Renal cortex interstitium (tissue), 15 donors: ENCODE measurements at places on chromosomes 7 and 10.

GRCh38 chr7:99098286-99098823 lies 45.6 kb downstream of the SMURF1 start:
- DNase-seq = no peak

DNA sequence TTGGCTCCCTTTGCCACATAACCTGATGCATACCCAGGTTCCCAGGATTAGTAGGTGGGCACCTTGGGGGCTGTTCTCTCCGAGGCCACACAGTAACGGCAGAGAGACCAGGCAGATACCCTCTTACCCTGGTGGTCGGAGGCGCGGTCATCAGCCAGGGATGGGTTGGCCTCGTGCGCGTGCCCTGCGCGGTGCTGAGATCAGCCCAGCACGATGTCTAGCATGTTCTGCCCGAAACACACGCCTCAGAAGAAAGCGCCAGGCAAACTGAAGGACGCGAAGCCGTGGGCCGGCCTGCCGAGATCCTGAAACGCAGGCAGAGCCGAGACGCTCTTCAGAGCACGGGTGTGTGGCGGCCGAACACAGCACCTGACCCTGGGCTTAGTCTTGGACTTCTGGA lies 34.7 kb upstream of the CFAP46 start:
- no peak for DNase-seq

DNA sequence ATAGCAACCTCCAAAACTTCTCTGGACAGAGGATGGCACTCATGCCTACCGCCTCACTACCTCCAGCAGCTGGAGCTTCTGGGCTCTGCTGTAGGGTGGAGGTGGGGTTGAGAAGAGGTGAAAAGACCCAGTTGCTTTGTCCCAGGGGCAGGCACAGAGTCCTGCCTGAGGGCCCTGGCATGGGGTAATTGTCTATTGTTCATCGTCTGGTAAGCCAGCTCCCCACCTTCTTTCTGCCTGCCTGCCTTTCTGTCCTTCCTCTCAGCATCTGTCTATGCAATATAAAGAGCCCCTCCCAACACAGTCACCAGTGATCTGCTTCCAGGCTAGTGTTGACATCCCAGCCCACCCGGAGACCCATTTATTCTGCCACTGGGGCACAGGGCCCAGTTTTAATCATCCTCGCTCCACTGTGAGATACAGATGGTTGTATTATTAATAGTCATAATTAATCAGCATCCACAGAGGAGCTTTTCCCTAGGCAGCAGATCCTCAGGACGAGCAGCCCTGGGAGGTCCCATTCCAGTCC lies 39.0 kb downstream of the ZMIZ1 start:
- no peak for DNase-seq

DNA sequence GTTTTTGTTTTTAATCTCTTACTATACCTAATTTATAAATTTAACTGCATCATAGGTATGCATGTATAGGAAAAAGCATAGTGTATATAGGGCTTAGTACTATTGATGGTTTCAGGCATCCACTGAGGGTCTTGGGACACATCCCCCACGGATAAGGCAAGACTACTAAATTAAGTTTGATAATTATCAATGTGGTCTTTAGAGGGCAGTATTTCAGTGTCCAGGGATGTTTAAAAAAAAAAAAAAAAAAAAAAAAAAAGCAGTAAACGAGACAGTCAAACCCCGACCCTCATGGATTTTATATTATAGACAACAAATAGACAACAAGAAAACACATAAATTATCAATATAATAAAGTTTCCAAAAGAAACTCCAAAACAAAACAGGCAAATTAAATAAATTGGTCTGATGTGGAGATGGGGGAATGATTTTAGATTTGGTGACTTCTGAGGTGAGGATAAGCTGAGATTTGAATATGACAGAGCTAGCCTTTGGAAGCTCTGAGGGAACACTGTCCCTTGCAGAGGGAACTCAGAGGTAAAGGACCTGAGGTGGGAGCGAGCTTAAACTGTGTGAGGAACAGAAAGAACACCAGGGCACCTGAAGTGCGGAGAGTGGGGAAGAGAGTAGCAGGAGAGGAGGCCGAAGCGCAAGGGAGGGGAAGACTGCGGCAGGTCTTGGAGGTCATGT lies 14.8 kb downstream of the ACSM6 start:
- DNase-seq = no peak

GRCh38 chr10:86583983-86584382 lies 62.4 kb upstream of the WAPL start:
- DNase-seq = no peak

DNA sequence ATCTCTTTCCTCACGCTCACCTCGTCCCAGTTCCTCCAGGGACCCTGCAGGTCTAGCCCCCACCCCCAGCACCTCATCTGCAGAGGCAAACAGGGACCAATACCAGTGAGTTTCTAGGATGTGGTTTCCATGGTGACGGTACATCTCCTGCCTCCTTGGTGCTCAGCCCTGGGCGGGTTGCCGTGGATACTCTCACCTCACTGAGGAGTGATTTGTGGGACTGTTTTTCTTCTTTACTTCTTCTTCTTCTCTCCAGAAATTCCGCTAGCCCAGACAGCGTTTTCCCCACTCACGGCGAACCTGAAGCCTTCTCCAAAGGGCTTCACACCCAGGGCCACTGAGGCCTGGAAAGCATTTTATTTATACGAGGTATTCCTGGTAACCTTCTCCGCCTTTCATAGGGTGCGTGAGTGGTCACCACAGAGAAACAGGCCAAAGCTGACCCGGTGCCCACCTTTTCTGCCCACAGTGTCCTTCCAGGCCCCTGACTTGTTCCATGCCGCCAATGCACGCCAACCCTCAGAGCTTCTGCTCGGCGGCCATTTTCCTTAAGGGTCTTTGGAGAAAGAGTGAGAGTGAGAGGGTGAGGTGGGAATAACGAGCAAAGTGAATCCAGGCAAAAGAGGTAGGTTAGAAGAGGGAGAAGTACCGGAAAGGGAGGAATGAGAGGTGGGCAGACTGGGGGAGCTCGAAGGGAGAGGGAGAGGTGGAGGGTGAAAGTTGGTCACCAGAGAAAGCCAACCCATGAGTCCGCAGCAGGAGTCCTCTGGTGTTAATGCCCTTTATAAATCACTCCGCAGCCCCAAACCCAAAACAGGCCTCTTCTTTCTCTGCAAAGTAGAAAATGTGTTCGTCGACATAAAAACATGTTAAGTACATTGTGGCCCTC lies 15.5 kb downstream of the FAM241B start:
- no peak for DNase-seq

DNA sequence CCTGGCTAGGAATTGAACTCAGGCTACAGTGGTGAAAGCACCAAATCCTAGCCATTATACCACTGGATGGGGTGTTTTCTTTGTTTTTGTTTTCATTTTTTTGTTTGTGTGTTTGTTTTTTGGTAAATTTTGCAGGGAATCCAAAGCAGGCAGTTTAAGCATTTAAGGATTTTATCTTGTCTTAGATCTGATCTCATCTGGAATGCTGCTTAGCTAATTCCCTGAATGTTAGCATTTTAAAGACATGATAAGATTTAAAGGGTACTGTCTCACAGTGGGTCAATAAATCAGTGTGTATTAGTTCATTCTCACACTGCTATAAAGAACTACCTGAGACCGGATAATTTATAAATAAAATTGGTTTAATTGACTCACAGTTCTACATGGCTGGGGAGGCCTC lies 5.6 kb upstream of the MKLN1 start:
- no peak for DNase-seq

DNA sequence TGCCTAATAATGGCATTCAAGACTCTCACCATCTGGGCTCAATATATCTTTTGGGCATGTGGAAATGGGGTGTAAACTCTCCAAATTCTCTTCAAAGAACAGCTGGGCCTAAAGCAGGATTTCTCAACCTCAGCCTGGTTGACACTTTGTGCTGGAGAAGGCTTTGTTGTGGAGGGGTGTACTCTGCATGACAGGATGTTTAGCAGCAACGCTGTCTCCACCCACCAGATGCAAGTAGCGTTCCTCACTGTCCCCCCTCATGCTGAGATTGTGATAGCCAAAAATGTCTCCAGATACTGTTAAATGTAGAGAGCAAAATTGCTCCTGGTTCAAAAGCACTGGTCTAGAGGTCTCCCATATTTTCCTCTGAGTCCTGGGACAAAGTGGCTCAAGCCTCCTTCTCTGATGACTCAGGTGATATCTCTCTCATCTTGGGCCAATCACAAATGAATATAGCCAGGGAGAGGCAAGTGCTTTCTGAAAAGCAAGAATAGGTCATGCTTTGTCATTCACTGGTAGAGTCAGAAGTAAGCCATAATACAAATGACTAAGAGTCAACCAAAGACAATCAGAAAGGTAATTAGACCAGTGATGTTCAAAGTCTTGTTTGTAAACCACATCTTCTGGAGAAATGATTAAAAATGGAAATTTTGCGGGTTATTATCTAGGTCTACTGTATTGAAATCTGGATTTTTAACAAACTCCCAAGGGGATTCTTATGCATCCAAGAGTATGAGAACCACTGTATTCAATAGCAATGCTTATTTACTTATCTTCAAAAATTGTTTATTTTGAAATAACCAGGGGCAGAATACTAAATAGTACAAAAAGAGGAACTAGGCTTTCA lies 330.8 kb downstream of the PTEN start:
- no peak for DNase-seq

DNA sequence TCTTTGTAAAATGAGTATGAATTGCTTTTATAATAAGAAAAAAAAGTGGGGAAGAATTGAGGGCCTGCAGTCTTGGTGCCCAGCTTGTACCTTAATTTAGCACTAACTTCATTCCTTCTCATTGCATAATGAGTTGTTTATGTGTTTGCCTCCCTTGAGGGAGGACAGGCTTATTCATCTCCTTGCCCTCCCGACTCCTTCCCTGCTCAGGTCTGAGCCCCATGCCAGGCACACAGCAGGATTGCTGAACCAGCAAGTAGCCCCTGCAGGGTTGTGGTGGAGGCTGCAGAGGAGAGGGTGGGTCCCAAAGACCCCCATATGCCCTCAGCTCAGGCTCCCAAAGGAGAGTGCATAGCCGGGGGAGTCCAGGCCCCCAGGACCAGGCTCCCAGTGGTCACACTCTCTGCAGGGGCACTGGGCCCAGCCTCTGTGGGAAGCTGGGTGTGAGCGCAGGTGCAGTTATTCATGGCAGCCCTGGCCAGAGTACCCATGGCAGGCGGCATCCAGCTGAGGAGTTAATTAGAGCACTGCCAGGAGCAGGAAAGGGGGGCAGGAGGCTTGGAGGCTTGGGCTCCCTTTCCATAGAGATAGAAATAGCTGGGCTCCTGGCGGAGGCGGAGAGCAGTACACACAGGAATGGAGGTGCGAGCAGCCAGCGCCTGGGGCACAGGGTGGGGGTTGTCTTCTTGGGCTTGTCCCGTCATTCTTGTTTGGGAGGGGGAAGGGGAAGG lies 28.2 kb upstream of the GOLGA7B start:
- no peak for DNase-seq

- no peak for DNase-seq
These were observed 41.5 kb downstream of the PYROXD2 start for GRCh38 chr10:98373260-98374040.

- no peak for DNase-seq
These were observed 38.3 kb upstream of the TUBB8 start for GRCh38 chr10:87177-88080.

- DNase-seq = no peak
These were observed 29.9 kb downstream of the CDK14 start for GRCh38 chr7:90626013-90626412.

DNA sequence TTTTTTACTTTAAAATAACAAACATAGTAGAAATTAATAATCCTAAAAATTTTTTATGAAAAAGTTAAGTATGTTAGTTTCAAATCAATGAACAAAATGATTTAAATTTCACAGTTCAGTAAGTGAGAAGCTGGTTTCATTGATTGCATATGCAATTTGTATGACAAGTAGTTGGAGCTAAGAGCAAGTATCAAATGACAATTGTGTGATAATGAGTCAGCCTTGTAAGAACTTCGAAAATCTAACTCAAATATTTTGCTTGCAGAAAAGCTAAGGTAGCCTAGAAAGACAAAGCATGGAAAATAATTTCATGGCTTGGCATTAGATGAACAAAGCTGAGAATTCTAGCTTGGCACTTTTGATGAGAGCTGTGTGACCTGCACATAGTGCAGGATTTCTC lies 111.5 kb downstream of the HDAC9 start:
- DNase-seq = no peak

- DNase-seq = no peak
These were observed 23.5 kb downstream of the AFAP1L2 start for GRCh38 chr10:114380797-114381196.

- DNase-seq = no peak
These were observed 6.6 kb downstream of the AIFM2 start for GRCh38 chr10:70125918-70126552.

DNA sequence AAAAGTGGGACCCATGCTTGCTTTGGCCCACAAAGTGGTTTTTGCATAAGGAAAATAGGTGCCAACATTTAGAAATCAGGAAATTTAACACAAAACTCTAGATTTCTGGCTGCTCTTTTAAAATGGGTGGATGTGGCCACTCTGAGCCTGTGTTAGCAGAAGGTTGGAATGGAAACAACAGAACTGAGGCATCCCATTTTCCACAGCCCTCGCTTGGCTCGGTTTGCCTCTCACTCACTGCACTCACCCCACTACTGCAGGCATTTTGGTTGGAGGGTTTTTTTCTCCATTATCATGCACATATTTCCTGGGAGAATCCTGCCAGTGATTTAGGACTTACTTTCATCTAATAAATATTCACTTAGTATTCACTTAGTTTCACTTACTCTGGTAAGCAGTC lies 178.9 kb downstream of the BICC1 start:
- no peak for DNase-seq

GRCh38 chr10:104350127-104350635 lies 3.5 kb upstream of the CFAP58 start:
- DNase-seq = no peak

DNA sequence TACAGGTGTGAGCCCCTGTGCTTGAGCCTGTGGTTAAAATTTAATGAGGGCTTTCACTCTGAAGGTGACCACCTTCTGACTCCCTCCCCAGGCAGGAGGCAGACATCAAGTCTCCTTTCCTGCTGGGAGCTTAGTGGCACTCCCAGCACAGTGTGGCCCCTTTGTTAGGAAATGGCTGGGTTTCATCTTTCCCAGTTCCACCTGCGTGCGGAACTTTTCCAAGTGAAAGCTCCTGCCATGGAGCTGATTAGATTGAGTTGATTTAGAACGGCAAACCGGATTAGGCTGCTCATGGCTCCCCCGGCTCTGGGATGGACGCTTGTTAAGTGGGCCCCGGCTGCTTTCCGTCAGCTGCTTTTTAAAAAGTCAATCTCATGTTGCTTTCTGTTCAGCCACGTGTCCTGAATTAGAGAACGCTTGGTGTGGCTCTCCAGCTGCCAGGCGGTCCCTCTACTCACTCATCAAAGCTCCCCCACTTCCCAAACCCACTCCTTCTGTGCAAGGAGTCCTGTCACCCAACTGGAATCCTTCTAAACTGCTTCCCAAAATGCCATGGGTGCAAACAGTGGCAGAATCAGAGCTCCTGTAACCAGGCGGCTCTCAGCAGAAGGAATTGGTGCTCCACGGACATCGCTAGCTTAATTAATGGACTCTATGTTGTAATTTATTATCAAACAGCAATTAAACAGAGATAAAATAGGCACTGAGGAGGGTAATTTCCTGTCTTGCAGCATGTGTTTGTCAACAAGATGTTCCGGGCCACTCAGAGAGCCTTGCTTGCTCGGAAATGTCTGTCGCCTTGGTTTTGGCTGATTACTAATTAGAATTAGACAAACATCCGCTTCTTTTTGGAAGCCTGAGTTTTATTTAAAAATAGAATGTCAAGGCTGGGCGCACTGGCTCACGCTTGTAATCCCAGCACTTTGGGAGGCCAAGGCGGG lies 551.2 kb downstream of the GALNT17 start:
- peak; percentile 71 for DNase-seq

- no peak for DNase-seq
These were observed 15.8 kb upstream of the EEPD1 start for GRCh38 chr7:36137258-36137657.
